ENCODE measurements at places on chromosomes 1 and 21.

DNA sequence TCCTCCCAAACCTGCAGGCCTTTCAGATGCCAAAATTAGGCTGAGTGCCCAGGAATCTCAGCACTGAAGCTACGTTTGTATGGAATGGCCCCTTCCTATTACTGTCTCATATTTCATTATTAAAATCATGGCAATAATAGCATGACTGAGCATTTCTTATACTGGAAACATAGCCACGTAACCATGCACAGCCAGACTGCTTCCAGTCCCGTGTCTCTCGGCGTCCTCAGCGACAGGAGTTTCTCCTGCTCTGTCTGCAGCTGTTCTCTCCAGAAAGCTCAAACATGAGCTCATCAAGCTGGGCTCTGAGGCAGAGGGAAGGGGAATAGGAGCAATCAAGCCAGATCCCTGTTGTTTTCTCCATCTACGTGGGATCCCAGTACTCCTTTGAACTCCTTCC is 104.0 kb downstream of the CDC7 start:
- DNase-seq, result no peak

DNA sequence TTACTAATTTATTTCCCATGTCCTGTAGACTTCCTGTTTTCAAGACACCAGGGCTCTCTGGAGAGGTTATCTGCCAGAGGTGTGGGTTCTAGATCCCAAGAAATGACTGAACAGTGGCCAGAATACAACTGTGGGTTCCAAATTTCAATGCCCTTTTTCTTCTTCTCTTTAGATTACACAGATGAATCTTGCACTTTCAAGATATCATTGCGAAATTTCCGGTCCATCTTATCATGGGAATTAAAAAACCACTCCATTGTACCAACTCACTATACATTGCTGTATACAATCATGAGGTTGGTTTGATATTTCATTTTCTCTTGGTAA is 15.0 kb downstream of the IFNAR2 start:
- DNase-seq, result no peak

GRCh38 chr1:13620825-13621224 is 37.2 kb downstream of the PDPN start:
- DNase-seq, result no peak

- no peak for DNase-seq
These were observed 59.1 kb downstream of the PTGFR start for GRCh38 chr1:78549891-78550290.

DNA sequence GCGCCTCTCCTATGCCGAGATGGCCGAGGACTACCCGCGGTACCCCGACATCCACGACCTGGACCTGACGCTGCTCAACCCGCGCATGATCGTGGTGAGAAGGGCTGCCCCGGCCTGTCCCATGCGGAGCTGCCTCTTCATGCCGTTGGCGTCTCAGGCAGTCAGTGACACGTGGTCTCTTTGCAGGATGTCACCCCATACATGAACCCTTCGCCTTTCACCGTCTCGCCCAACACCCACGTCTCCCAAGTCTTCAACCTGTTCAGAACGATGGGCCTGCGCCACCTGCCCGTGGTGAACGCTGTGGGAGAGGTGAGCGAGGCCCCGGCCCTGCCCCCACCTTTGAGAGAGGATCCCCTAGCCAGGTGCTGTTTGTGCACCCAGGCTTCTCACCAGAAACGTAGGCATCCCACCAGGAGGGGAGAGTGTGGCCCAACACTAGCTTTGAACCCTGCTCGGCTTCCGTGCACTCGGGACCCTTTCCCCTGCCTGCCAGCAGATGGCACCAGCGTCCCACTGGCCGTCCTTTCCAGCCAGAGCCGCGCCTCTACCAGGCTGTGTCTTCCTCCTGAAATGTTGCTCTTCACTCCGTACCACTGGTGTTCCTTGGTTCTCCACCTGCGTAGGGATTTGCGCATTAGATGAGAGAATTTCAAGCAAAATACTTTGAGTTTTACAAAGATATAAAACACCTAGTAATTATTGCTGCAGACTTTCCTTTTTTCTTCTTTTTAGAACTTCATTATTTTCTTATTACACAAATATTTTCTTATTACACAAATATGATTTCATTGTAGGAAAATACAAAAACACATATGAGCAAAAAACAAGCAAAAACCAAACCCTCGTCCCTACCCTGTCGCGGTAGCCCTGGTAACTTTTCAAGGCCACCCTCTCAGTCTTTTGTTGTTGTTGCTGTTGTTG is 9.0 kb downstream of the NPPA start:
- peak; percentile 65 for DNase-seq

GRCh38 chr21:44568261-44568660 is 5.3 kb upstream of the KRTAP10-4 start:
- DNase-seq, result no peak

DNA sequence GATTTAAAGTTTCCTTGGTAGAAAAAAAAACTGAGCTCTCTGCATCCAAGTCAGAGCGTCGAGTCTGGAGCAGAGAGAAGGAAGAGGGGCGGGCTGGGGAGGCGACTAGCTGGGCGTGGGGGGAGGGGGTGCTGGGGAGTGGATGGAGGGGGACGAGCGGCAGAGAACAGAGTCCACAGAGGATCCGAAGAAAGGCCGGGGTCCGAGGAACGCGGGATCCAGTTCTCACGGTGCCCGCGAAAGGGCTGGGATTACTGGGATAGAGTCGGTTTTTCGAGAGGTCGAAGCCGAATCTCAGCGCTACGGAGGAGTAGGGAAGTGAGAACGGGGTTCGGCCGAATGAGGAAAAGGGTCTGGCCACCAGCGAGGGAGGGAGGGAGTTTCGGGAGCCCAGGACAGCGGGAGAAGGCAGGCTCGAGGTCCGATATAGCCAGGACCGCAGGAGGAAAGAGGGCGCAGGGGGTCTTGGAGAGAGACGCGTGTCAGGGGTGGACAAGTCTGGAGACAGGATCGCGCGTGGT is 665 bp downstream of the DAB1 start:
- no peak for DNase-seq

DNA sequence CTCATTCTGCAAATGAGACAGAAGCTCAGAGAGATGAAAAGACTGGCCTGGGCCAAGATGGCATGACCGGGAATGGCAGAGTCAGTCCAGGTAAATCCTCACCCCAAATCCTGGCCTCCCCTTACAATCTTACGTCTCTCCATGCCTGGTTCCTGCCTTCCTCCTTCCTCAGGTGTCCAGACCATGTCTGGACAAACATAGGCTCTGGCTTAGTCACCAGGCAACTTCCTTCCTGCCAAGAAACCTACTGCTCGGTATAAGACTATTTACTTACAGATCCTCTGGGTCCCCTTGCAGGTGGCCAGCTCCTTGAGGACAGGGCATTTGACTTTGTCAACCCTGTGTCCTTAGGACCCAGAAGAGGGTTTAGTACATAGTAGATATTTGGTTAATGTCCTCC is 69.4 kb upstream of the ROR1 start:
- no peak for DNase-seq

GRCh38 chr1:86089765-86090164 is 66.8 kb downstream of the COL24A1 start:
- no peak for DNase-seq

DNA sequence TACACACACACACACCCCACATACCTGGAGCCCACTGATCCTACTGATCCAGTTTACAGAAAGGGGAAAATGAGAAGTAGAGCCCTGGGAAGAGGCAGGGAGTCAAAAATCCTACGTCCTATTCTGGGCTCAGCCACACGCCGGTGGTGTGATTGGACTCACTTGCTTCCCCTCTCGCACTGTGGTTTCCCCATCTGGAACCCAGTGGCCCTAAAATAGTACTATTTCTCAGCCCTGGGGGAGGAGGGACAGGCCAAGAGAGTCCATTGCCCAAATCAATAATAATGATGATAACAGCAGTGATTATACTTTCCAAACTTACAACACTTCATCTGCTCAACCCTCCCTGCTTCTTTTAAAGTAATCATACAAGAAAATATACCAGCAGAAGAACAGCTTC is 2.9 kb upstream of the PIGR start:
- no peak for DNase-seq

DNA sequence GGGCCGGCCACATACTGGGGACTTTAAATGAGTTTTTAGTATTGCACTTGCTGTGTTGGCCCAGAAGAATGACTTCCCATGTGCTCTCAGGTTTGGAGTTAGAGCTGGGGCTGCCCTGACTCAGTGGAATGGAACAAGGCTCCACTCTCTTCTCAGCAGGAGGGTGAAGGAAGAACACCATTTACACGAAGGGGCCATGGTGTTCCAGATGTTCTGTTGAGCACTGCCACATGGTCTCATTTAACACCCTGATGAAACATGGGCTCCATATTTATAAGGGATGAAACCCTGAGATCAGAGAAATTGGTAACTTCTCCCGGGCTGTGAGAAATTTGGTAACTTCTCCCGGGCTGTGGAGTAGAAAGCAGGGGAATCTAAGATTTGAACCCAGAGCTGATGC is 5.8 kb downstream of the PYCR2 start:
- no peak for DNase-seq

GRCh38 chr21:36203603-36203889 is 46.9 kb downstream of the DOP1B start:
- no peak for DNase-seq

- DNase-seq, result no peak
These were observed 57.7 kb downstream of the DMAP1 start for GRCh38 chr1:44270686-44271628.

GRCh38 chr1:194004146-194004545 is 817.7 kb upstream of the B3GALT2 start:
- DNase-seq, result no peak

GRCh38 chr1:160047111-160047991 is 15.6 kb upstream of the PIGM start:
- DNase-seq, result peak; percentile 24

DNA sequence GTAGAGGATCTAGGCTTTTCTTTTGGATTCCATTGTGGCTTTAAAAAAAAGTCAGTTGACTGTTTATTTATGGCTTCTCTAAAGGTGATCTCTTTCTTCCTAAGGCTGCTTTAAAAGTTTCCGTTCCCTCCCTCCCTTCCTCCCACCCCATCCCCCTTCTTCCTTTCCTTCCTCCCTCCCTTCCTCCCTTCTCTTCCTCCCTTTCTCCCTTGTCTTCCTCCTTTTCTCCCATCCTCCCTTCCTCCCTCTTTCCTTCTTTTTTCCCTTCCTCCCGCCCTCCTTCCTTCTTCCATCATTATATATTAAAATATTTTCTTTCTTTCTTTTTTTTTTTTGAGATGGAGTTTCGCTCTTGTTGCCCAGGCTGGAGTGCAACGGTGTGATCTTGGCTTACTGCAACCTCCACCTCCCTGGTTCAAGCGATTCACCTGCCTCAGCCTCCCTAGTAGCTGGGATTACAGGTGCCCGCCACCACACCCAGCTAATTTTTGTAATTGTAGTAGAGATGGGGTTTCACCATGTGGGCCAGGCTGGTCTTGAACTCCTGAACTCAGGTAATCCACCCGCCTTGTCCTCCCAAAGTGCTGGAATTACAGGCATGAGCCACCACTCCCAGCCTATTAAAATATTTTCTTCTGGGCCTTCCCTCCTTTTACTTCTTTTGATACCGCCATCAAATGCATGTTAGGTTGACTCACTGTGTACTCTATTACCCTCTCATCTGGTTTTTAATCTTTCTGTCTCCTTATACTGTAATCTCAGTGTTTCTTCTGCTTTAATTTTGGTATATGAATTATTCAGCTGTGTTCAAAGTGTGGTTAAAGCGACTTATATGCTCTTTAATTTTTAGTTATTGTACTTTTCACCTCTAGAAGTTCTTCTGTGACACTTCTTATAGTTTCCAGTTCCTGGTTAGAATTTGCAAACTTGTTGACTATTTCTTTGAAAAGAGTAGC is 59.2 kb upstream of the ATP5PO start:
- DNase-seq, result no peak

DNA sequence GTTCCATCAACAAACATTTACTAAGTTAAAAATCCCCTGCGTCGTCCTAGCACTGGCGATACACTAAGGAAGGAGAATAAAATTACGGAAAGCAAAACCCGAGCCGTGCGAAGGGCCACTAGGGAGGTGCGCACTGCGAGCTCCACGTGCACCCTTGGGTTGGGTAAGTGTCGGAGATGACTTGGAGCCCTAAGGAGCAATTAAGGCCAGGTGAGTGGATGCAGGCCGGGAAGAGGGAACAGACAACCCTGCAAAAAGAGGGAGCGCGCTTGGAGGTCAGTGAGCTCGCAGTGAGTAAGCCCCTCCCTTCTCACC is 704 bp downstream of the WDR4 start:
- DNase-seq, result peak; percentile 13

GRCh38 chr1:189463166-189463565 is 1014.5 kb downstream of the BRINP3 start:
- DNase-seq, result no peak

DNA sequence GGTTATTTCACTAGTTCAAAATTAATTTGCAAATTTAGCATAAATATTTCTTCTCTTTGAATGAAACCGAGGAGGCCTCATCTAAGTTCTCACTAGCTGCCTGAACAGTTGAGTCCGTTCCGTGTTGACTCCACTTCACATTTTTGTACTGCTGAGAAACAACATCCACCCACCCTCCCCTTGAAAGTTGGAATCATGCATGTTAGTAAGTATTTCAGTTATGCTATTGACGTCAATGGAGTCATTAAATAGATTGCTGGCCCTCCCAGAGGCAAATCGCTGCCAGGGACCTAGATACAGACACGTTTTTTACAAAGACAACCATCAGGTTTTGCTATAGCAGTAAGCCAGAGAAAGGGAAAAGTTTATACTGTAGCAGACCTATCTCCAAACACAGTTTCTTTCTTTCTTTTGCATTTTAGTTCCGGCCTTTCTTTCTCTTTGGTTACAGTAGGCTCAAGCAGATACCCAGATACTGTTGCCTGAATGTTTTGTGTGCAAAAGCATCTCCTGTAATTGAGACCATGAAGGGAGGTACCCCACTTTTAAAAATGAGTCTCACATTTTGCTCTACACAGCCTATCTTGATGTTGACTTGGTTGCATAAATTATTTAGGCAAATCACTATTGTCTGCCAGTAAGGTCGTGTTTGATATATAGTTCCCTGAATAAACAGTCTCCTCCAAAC is 262.6 kb upstream of the SGIP1 start:
- peak; percentile 41 for DNase-seq

Data from naive B cell (primary cell).